ENCODE measurements at places on chromosomes 6 and 20.

DNA sequence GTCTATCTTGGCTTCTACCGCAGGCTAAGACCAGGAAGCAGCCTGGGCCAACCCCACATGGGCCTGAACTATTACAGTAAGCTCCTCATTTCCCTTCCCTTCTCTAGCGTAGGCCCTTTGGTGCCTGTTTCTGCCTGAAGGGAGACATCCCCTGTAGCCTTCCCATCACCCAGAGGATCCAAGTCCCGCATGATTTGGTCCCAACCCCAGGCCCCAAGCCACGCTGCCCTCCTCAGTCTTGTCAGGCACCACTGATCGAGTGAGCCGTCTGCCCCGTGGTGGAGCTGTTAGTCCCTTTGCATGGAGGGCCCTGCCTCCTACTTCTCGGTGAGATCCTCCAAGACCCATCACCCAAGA, 46.4 kb downstream of the EBF4 start:
- DNase-seq: no peak

- DNase-seq: peak; percentile 75
These were observed 41.9 kb upstream of the LRRC1 start for GRCh38 chr6:53752856-53753255.

GRCh38 chr20:41118632-41119031, 18.7 kb upstream of the PLCG1 start:
- DNase-seq: peak; percentile 41

DNA sequence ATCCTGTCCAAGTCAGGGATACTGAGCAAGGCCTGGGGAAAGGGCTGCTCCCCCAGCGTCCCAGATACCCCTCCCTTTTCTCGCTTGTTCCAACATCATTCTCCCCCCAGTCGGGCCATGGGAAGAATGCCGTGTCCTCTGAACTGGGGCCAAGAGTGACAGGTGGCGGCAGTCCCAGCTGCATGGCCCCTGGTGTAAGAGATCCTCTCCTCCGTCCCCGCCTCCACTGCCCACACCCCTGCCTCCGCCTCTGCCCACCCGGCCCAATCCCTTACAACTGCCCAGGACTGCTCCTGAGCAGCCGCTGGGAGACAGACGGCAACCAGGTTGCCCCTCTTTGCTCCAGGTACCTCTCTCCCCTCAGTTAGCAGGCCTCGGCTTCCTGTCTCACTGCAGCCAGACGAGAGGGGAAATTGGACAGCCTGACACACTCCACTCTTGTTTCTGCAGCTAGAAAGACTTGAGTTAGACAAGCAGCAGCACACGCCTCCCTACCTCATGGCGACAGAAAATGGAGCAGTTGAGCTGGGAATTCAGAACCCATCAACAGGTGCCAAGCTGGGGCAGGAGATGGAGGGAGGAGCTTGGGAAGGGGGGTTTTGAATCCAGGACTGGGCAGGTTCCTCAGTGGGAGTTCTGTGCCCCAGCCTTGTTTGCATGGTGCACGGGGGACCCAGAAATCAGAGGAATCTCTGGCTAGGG, at the start of gene MYLK2:
MYLK2 (plus strand) TSS at position 274 of the 702 bp plus-strand sequence; CDS start at position 499, 225 bp downstream.
- DNase-seq: no peak

GRCh38 chr20:3745686-3746173, 13.2 kb downstream of the HSPA12B start:
- no peak for DNase-seq

- DNase-seq: no peak
These were observed 10.5 kb upstream of the BHLHE23 start for GRCh38 chr20:63017076-63017825.

- DNase-seq: no peak
These were observed 68.3 kb downstream of the PKHD1 start for GRCh38 chr6:52019092-52019491.

DNA sequence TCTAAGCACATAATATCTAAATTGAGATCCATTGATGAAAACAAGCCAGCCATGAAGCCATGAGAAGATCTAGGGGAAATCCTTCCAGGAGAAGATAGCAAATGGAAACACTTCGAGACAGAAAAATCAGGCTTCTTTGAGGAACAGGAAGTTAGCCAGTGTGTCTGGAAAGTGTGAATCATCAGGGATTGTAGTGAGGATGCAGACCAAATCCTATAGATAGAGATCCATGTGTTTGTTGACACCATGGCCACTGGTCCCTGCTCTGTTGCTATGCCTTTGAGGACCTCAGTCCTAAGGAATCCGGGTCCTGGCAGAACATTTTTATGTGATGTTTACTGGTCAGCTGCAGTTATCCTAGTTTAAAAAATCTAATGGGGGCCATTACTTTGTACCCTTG, 6.6 kb upstream of the ELOVL2 start:
- DNase-seq: peak; percentile 63

DNA sequence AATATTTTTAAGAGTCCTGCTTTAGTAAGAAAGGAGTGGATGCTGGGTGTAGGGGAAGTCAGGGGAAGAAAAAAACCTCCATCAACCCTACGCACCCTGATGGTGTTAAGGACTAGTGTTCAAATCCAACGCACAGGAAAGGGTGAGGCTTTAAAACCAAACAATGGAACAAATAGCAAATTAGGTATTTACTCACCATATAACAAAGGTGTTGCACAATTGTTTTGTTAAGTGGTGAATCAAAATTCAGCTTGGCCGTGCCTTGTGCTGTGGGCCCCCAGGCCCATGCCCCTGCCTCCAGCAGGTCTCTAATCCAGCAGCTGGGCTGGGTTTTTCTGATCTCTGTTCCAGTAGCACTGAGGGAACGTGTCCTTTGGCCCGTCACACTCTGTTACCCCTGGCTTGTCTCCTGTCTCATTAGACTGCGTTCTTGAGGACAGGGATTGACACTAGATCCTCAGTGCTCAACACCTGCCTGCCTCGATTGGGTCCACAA, 11.8 kb downstream of the FAM83D start:
- no peak for DNase-seq

DNA sequence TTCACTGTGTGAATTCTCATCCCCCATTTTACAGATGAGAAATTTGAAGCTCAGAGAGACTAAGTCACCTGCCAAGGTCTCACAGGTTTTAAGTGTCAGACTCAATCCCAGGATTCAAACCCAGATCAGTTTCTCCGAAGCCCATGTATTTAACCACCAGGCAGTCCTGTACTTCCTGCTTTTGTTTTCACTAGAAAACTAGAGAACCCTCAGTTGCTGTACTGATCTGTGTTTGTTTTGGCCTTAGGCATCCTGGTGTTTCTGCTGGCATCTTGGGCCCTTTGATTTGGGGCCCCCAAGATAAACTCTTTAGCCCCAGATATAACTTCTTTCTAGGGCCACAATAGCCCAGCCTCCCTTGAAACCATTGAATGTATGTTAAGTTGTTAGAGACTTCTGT, 36.5 kb downstream of the PPP1R16B start:
- DNase-seq: no peak

- no peak for DNase-seq
These were observed 6.8 kb downstream of the PRL start for GRCh38 chr6:22290045-22290444.

DNA sequence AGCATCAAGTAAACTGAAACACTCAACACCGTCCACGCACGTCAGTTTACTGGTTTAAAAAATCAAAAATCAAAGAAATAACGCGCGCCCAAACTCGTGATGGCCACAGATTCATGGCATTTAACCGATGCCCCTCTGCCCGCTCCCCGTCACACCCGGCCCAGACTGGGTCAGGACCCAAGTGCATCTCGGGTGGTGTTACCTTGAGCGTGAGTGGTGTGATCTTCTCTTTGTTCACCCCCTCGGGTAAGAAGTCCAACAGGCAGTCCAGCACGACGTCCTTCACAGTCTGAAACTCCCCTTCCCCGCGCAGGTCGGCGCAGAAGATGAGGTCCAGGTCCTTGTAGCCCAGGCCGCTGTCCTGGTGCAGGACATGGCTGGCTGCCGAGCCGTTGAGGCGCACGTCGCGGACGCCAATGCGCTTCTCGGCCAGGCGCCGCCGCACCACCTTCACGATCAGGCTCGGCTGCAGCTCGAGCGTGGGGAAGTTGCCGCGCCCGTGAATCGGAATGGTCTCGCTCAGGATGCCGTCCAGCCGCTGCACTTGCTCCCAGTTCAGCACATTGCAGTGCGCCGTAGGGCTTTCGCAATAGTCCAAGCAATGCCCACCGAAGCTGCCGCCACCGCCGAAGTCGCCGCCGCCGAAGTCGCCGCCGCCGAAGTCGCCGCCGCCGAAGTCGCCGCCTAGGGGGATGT, 945 bp downstream of the TENT5A start:
- peak; percentile 50 for DNase-seq

- no peak for DNase-seq
These were observed 148.0 kb upstream of the ZNF217 start for GRCh38 chr20:53741726-53742028.

DNA sequence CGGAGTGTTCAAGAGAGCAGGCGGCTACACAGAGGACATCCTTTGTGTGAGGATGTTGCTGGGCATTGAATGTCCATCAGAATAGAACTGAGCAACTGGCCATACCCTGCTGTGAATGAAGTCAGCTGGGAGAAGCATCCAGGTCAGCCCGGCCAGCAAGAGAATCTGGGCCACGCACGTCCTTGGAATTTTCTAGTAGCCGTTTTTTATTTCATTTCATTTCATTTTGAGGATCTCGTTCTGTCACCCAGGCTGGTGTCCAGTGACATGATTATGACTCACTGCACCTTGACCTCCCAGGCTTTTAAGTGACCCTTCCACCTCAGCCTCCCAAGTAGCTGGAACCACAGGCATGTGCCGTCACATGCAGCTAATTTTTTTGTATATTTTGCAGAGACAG, 97.9 kb downstream of the SSR1 start:
- no peak for DNase-seq

DNA sequence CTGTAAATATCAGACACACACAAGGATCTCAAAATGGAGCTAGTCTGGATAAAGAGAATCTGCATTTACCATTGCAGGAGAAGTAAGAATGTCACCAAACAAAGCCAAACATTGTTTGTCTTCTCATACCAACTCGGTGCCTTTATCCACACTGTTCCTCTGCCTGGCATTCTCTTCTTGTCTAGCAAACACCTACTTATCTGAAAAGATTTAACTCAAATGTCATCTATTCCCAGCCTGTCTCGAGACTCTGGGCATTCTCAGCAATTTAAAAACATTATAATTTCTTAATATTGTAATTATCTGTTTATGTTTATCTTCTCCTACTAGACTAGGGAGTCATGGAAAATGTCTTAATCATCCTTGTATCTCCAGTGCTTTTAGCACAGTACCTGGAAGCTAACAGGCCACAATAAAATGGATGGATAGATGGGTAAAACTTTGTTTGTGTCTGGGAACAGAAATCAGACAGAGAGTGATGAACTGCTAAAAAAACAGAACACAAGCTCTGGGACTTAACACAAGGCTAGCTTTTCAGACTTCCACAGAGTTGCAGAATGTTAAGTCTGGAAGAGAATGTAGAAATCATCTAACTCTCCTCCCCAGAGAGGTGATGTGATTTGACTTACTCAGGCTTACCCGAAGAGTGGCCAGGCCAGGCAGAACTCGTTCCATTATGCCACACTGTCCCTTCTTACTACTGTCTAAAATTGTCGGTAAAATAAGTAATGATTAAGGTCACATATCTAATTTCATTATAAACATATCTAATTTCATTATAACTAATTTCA, 42.3 kb upstream of the FAM83C start:
- DNase-seq: no peak

Data from fibroblast of skin of right biceps (primary cell).